NCI-H524 (cell line): ENCODE measurements at places on chromosomes 4 and X.

DNA sequence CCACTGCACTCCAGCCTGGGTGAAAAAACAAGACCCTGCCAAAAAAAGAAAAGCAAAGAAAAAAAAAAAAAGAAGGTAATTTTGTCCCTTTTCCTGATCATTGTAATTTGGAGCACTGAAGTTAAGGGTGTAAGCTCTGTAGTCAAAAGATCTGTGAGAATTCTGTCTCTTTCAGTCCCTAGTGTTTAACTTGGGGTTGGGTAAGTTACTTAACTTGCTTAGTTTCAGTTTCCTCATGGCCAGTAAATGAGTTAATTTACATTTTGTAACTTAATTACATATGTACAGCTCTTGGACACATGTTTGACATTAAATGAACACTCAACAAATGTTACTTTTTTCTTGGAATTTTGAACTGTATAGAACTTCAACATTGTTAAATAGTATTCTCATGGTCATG, 10.9 kb upstream of the UBE2K start:
- DNase-seq = no peak

GRCh38 chrX:21375708-21376009, 1.4 kb downstream of the CNKSR2 start:
- peak; percentile 37 for DNase-seq

DNA sequence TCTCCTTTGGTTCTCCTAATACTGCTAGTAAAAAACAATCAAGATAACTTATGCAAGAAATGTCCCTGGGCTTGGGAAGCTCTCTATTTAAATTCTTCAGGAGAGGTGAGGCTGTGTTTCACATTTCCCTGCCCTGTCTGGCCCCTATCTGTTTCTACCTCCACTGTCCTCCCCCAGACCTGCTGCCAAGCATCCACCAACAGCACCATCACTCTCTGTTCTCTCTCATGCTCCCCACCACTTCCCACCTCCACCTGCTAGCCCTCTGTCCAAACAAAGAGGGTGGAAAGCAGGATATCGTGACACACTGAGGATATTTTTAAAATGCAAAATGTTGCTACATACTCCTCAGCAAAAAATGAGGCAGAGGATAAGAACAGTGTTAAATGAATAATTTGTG, 88.4 kb upstream of the NAP1L5 start:
- DNase-seq = no peak

DNA sequence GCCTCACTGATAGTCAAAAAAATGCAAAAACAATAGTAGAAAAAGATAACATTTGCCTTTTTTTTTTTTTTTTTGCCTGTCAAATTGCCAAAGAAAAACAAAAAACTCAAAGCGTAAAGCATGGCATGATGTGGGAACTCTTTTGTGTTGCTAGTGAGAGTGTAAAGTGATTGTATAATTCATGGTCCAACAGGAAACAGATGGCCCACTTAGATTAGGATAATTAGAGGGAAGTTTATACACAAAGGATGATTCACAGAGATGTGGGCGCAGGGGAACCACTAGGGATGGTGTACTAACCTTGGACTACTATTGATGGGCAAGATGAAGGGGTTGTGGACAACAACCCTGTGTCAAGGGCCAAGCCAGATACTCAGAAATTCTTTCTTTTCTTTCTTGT, 16.4 kb downstream of the MCUB start:
- peak; percentile 77 for DNase-seq

GRCh38 chrX:138150709-138151108, 560.8 kb downstream of the FGF13 start:
- DNase-seq = no peak

DNA sequence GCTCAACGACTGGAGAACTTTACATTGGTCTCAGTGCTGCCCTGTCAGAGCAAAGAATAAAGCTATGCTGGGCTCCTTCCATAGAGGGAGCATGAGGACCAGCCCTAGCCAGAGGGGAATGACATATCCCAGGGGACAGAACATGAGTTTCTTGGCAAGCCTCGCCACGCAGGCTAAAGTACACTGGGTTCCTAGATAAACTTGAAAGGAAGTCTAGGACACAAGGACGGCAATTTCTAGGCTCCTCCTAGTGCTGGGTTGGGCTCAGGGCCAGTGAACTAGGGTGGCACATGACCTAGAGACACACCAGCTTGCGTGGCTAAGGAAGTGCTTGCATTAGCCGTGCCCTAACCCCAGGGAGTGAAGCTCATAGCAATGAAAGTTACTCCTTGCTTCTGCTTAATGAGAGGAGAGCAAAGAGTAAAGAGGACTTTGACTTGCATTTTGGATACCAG, 141.0 kb downstream of the MAB21L2 start:
- no peak for DNase-seq
